ENCODE measurements at places on chromosomes 1 and 21.

DNA sequence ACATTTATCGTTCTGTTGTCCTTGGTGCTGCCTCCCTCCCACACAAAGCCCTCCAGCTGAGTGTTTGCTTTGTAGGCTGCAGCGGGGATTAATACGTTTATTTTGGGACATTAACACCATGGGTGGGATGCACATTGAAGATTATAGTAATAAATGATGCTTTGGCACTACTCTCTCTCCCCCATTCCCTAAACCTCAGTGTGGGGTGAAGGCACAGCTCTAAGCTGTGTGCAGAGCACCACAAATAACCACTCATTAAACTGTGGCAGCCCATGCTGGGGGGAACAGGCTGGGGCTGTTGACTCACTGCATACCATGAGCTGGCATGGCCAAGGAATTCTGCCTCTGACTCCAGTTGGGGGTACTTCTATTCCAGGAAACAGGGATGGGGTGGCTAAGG lies 7.7 kb downstream of the PCP4L1 start:
- DNase-seq: no peak

- DNase-seq: no peak
Observed at GRCh38 chr1:17348593-17349234, 23.3 kb upstream of the PADI6 start.

- no peak for DNase-seq
Observed at GRCh38 chr1:59768792-59769735, 45.7 kb upstream of the HOOK1 start.

- no peak for DNase-seq
Observed at GRCh38 chr1:55578646-55579045, 363.5 kb upstream of the USP24 start.

- DNase-seq: no peak
Observed at GRCh38 chr21:32682696-32683474, 44.9 kb downstream of the SYNJ1 start.

DNA sequence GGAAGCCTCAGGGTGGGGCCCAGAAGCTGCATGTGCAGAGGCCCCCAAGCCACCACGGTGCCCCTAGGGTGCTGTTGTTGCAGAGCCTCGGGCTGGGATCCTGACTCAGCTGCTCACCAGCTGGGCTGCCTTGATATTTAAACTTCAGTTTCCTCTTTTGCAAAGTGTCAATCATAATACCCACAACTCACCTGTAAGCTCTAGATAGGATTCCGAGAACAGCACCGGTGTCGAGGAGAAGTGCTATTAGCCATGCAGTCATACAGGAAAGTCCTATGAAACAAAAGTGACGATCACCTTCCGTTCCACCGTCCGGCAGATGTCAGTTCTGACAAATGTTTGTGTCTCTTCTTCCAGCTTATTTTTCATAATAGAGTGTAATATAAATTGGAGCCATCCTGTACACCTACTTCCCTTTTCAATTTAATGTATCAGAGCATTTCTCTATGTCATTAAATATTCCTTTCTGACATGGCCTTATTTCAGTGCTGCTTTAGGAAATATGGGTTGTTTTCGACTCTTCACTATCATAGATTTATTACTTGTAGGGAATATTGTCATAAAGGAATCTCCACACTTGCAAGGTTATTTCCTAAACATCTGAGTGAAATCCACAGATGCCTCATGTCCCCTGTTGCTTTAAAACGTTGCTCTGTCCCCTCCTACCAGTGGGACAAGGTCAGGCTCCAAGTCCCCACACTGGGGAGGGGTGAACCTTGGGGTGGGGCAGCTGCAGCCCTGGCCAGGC lies 100.8 kb downstream of the SIK1 start:
- DNase-seq: no peak

DNA sequence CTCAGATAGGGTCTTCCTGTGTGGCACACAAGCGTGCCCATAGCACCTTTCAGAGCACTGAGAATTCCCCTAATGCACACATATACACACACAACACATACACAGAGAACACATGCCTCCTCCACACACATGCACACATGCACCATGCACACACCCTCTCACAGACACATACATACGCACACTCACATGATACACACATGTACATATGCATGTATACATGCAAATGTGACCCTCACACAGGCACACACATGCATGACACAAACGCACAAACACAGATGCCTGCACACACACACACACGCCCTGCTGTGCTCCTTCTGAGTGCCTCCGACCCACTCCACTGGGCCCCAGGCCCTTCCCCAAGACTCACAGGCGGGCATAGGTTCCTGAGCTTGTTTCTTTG lies 251.0 kb downstream of the PTPRU start:
- no peak for DNase-seq

GRCh38 chr1:24380508-24380907 lies 33.1 kb downstream of the STPG1 start:
- peak; percentile 58 for DNase-seq

- no peak for DNase-seq
Observed at GRCh38 chr1:51564124-51564523, 45.1 kb upstream of the EPS15 start.

- no peak for DNase-seq
Observed at GRCh38 chr1:218755128-218755527, 410.0 kb downstream of the TGFB2 start.

DNA sequence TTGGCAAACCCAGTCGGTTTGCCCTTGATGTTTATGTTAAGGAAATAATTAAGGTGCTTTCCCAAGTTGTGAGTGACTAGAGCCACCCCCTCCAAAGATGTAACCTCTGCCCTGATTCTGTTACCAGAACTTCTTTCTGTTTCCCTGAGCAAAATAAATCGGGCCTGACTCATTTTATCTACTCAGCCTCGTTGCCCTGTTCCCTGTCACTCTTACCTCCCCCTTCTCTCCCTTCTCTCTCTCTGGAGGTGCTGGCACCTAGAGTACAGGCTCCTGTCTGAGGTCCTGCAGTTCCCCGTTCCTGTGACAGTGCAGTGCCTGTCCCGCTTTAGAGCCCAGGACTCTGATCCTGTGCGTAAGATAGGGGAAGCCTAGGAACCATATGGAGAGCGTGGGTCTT lies 35.4 kb downstream of the CXADR start:
- no peak for DNase-seq

GRCh38 chr1:43439781-43440180 lies 13.9 kb downstream of the HYI start:
- DNase-seq: no peak

DNA sequence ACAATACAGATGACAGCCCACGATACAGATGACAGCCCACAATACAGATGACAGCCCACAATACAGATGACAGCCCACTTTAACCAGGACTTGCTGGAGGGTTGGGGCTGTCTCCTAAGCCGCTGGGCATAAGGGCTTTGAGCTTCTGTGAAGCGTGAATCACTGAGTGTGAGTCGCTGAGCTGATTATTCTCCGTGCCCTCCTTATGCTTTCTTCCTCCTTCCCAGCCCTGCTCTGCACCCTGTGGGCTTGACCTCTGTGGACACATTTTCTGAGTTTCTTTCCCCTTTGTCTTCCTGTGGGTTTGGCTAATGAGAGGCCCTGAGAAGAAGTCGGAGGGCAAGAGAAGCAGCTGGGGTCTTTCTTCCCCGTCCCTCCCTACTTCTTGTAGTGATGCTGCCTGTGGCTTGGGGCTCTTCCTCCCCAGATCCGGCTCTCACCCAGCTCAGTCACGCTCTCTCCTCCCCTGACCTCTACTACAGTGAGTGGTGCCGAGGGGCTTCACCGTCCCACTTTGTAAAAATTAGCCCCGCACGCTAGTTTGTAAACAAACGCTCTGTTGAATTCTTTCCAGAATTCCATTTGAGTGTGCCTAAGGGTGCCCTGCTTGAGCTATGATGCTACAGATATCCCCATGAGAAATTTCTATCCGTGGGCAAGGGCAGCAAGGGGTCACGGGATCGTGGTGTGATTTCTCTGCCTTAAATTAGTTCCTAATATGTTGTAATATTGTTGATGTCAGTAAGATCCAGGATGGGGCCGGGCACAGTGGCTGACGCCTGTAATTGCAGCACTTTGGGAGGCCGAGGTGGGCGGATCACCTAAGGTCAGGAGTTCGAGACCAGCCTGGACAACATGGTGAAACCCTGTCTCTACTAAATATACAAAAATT lies 46.4 kb upstream of the SOD1 start:
- DNase-seq: no peak

- no peak for DNase-seq
Observed at GRCh38 chr1:217647791-217648190, 16.6 kb downstream of the SPATA17 start.

GRCh38 chr1:233289676-233290075 lies 5.8 kb downstream of the PCNX2 start:
- no peak for DNase-seq

DNA sequence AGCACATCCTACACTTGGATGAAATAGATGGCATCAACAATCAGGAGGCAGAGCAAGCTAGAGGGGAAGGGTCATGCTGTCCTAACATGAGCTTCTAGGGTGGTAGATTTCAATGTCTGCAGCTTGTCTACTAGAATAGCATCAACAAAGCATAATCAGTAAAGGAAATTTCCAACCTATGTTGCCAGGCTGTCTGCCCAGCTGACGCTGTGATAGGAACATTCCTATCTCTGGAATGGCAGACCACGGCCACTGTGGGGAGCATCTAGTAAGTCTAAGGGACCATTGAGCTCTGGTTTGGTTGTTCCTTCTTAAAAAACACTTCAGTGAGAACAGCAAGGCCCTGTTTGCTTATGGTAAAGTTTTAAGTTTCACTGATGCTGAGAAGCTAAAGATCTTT lies 206.8 kb downstream of the PAPPA2 start:
- DNase-seq: no peak

DNA sequence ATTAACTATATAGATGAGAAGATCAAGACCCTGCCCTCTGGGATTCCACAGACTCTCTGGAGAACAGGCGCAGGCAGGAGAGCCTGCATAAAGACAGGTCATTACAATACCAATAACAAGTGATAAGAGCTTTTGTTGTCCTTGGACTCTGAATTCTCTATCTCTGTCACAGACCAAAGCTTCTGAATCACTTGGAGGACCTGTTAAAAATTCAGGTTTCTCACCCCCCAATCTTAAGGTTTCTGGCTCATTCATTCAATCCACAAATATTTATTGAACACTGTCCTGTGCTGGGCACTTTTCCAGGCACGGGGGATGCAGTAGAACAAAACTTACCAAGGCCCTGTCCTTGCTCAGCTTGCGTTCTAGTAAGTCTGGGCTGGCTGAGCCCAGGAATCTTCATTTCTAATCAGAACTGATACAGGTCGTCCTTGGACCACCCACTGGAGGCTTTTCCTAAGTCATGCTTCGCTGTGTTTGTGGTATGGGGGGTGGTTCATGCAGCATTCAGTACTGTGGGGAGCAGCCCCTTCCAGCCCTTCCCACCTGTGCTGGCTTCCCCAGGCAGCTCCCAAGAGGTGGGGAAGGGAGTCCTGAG lies 1.4 kb downstream of the EFNA4 start:
- DNase-seq: no peak

GRCh38 chr1:16367258-16367967 lies 371 bp downstream of the SZRD1 start:
- peak; percentile 94 for DNase-seq

DNA sequence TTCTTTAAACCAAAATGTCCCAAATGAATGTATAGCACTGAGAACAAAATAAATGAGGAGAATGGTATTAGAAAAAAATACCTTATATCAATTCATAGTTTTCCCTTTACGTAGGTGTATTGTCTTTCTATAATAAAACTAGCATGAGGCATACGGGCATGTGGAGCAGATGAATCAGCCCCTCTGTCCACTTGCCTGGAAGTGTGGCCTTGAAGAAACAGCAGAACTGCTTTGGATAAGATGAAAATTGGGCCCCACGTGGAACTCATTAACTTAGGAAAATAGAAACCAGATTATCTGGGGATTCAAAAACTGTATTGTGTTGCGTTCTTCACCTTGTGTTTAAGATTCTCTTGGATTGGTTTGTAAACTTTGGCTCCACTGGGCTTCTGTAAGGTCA lies 356.8 kb upstream of the B3GALT2 start:
- no peak for DNase-seq

DNA sequence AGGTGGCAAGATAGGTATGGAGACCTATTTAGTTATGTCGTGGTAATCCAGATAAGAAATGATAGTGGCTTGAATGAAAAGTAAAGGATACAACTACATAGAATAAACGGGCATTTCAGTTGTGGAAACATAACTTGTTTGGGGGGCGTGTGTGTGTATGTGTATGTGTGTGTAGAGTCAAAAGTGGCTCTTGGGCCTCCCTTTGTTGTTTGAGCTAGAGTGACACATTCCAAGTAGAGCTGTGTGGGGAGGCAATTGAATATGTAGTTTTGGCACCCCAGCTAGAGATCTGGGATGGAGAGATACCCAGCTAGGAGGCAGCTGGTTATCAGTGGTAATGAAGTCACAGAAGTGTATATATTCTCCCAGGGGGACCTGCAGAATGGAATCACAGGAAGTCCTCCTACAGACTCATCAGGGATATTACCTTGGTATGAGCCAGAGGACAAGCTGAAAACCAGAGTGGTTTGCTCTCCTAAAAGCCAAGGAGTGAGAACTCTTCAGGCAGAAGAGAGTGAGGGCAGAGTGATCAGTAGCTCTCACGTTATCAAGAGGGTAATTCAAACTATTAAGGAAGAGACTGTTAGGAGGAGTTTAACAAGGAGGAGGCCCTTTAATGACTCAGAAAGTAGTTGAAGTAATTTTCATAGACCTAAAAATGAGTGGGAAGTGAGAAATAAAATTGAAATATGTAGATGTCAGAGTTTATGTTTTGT lies 5.1 kb downstream of the CR1L start:
- DNase-seq: no peak

GRCh38 chr21:32093646-32094462 lies 185.0 kb downstream of the MIS18A start:
- DNase-seq: no peak

- DNase-seq: no peak
Observed at GRCh38 chr1:195105281-195105680, 1503.0 kb downstream of the KCNT2 start.

DNA sequence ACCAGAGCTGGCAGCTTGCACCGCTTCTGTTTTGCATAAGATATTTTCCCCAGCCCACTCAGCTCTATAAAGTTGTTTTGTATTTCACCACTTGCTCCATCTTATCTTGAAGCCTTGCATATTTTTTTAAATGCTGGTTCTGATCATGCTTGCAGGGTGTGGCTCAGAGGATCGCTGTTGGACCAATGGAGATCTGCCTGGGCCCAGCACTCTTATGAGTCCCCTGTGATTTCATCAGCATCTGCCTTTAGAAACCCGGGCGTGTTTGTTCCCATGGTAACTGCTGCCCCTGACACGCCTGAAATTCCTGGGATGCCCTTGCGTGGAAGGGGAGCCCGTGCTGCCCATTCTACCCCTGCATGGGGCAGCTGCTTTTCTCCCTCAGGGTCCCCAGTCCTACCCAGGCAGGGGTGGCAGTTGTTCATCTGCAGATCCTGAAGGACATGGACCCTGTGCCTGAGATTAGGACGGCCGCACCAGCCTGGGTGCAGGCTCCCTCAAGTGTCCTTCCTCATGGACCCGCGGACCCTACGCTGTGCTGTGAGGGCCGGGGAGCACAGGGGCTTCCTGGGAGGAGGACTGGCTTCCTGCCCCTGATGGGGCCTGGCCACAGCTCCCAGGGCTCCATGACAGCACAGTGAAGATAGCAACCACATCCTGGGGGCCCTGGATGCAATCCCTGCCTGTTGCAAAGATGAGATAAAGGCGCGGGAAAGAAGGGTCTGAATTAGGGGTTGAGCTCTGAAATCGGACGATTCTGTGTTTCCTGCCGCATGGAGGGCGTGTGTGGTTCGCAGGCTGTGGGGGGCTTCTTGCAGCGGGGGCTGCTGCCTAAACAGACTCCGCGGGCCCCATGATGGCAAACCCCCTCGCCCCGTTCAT lies 226.5 kb downstream of the SDCCAG8 start:
- DNase-seq: no peak

All from natural killer cell treated with Interleukin-12 subunit alpha and Interleukin-12 subunit beta and Interleukin-15 and Interleukin-18, amount 100 ng/mL, for 72 hours (primary cell).